ENCODE measurements at places on chromosomes 3 and 15. TPM values are rescaled to one million over a fixed set of nuclear protein-coding genes. Genes with fewer than 3 reads are reported as not detected.

The TRIM42 gene
- total RNA-seq, result not detected

The GPR149 gene
- total RNA-seq, result not detected

The SLC6A1 gene
- total RNA-seq, result not detected

The SLC25A36 gene
- total RNA-seq, result 33.6 TPM

The ITIH1 gene
- not detected for total RNA-seq

The PLSCR2 gene
- not detected for total RNA-seq

The TM4SF1 gene
- 277 TPM for total RNA-seq

The GOLGA8J gene
- not detected for total RNA-seq

All from cardiac ventricle fibroblast (primary cell).